ENCODE measurements at places on chromosomes 7 and 10.

DNA sequence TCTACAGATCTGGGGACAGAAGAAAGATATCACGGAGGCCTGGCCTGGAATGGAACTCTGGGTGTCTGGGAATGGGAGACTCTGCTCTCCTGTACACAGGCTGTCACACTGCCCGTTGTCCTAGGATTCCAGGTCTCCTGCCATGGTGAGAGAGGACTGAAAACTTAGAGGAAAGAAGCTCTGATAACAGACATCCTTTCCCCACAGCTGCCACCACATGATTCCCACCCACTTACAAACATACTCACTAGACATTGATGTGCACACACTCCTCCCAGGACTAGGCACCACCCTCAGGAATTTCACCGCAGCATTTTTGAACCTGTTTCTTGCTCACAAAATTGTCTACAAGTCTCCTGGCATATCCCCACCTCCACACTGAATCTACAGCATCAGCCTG, 5.7 kb downstream of the ZNF92 start:
- DNase-seq = no peak

DNA sequence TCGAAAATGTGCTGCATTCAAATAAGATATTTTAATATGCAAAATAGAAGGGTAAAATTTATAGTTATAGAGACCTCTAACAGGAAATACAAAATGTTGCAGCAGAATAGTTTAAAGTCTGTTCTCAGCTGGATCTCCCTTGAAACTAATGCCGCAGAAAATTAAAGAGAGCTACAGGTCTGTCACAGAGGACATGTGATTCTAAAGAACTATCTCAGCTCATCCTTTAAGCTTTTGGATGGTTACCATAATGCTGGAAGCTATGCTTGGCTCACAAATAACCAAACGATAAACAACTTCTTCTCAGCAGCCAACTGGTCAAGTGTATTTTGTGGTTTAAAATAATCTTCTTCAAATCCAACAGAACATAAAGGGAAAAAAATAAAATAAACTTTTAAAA, 353.0 kb downstream of the PARD3 start:
- no peak for DNase-seq

DNA sequence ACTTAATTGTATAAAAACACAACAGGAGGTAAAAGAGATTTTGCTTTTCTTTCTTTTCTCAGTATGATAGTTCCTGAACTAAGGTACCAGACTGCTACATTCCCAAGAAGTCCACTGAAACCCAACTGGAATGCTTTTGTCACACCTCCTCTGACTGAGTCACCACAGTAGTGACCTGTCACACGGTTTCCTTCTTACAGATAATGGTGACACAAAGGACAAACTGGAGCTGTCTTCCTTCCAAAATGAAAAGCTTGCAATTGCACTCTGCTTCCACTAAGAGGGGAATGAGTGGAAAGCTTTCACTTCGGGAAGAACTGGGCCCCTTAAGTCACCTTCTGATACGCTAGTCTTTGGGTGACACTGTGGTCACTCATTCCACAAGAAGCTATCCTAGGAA, 122.2 kb downstream of the KMT2E start:
- DNase-seq = no peak

- DNase-seq = no peak
Observed at GRCh38 chr10:129353101-129353500, 113.9 kb upstream of the MGMT start.

DNA sequence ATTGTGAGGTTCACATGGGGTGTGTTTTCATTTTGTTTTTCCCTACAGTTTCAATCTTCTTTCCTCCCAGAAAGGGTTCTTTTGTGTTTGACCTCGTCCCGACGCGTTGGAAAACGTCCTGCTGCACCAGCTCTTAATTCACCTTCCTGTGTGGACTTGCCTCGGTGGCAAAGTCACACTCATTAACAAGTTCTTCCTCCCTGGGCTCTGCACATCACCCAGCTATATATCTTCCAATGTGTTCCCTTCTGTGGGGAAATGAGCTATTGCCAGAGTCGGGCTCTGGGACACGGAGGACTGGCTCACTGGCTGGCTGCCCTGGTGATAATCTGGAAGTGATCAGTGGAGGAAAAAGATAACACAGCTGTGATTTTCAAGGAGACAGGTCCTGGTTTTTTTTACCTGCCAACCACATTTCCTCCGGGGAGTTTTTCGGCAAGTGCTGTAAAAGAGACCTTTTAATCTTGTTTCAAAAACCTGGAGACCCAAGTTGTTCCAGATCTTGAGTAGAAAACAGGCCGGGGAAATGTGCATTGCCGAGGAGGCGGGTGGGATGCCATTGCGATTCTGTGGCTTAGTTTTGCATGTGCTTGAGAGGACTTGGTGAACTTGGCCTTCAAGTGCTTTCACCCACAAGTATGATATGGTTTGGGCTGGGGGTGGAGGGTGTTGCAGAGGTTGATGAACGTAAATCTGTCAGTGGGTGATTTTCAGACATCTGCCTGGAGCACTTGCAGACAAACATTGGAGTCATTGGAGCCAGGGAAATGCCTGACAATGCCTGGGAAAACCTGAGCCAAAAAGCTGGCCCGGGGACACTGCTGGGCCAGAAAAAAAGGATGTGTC, 96.5 kb upstream of the CREB5 start:
- no peak for DNase-seq

DNA sequence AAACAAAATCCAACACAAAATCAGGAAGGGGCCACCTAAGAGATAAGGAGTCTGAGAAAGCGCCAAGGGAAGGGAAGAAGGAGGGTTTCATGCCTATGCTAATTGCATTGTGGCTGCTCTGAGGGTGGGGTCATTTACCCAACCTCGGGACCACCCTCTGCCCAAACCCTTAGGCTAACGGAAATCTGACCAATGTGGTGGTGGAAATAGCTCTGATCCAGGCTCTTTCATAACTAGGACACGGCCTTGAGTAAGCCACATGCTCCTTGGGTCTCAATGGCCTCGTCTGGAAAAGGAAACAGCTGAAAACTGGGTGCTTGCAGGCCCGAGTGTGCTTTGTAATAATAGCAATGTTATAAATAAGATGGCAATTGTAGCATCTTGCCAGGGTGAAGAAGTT, 14.9 kb upstream of the SRGN start:
- DNase-seq = no peak

GRCh38 chr7:96739609-96740008, 30.0 kb upstream of the SEM1 start:
- peak; percentile 74 for DNase-seq

All from NCI-H146 (cell line).